ENCODE measurements at places on chromosomes 11 and 22.

- DNase-seq = no peak
Observed at GRCh38 chr22:18000441-18001039, 23.8 kb downstream of the MICAL3 start.

DNA sequence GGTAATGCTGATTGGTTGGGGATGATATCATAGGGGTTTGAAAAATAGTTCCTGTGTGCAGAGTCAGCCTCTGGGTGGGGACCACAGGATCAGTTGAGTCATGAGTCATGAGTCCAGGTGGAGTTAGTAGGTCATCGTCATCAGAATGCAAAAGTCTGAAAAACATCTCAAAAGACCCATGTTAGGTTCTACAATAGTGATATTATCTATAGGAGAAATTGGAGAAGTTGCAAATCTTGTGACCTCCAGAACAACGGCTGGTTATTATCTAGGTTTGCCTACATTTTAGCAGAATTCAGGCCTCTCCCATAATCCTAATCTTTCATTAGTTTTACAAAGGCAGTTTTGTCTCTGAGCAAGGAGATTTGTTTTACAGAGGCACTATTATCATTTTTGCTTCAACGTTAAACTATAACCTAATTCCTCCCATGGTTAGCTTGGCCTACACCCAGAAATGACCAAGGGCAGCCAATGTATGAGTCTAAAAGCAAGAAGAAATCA, 38.9 kb downstream of the MS4A2 start:
- DNase-seq = no peak

DNA sequence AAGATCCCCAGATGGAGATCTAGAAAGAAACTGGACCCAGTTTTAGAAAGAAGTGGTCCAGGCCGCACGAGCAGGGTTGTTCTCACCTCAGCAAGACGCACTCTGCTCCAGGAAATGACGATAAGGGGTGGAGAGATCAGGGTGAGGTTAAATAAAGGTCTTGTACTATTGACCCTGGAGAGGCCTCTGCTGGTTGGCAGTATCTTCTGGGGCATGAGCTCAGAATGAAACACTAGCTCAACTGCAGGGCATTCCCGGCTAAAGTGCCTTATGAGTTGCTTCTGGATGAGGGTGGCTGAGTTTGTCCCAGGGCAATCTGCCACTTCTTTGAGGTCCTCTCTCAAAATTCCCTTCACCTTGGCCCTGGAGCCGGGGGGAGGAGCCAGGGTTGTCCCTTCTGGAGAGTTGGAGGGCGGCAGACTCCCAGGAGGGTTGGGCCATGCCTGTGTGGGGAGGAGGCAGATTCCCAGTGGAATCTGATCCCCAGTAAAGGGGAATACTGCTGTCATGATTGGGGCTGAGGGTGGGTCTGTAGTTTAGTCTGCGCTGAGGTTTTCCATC, 10.9 kb downstream of the USP2 start:
- no peak for DNase-seq

GRCh38 chr11:99449345-99449744, 428.6 kb downstream of the CNTN5 start:
- DNase-seq = no peak

DNA sequence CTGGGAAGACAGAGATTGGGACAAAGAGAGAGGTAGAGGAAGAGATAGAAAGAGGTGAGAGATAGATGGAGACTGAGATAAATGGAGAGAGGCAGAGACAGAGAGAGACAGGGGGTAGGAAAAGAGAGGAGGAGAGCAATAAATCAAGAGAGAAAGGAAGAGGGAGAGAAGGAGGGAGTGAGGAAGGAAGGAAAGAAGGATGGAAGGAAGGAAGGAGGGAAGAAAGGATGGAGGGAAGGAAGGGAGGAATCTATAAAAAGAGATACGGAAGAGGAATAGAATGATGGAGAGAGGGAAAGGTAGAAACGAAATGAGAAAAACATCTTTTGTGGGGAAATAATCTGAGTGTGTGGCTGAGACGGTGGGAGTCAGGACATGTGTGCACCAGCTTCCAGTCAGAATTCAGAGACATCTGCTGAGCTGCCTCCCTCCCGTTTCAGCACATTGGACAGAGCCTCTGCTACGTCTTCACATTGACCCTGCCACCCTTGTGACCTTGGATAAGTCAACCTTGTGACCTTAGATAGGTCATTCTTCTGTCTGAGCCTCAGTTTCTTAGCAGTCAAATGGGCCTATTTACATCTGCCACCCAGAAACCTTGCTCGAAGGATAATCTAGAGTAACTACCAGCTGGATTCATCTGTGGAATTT, 417.8 kb downstream of the MIAT start:
- DNase-seq = no peak
